Caco-2 (cell line): ENCODE measurements at places on chromosomes 4 and X.
A peak's percentile ranks its signal among the peaks of the same experiment; 100 is the strongest.

- no peak overlapping the region for H3K4me3 ChIP-seq
- H3K27me3 ChIP-seq: no peaks in the 10 kb centered on the region
- no peaks in the 10 kb centered on the region for H3K36me3 ChIP-seq
Observed at GRCh38 chr4:16136311-16136710, 52.5 kb upstream of the PROM1 start.

GRCh38 chrX:41828826-41829225 lies 94.5 kb downstream of the CASK start:
- peak overlapping the region; percentile 74 for H3K27ac ChIP-seq
- no peak overlapping the region for H3K4me3 ChIP-seq
- H3K27me3 ChIP-seq: no peaks in the 10 kb centered on the region

- H3K4me1 ChIP-seq: no peaks in the 10 kb centered on the region
- no peaks in the 10 kb centered on the region for H3K36me3 ChIP-seq
- no peak for DNase-seq
Observed at GRCh38 chrX:103477496-103477895, 41.8 kb downstream of the RAB40A start.

GRCh38 chr4:147739239-147739823 lies 7.4 kb downstream of the ARHGAP10 start:
- no peak for DNase-seq
- no peak overlapping the region for H3K4me3 ChIP-seq

GRCh38 chr4:88533937-88534750 lies 10.6 kb upstream of the PYURF start:
- H3K27ac ChIP-seq: no peak overlapping the region
- no peak for DNase-seq
- H3K4me1 ChIP-seq: no peaks in the 10 kb centered on the region
- H3K36me3 ChIP-seq: no peaks in the 10 kb centered on the region
- H3K27me3 ChIP-seq: no peaks in the 10 kb centered on the region
- H3K4me3 ChIP-seq: no peak overlapping the region

DNA sequence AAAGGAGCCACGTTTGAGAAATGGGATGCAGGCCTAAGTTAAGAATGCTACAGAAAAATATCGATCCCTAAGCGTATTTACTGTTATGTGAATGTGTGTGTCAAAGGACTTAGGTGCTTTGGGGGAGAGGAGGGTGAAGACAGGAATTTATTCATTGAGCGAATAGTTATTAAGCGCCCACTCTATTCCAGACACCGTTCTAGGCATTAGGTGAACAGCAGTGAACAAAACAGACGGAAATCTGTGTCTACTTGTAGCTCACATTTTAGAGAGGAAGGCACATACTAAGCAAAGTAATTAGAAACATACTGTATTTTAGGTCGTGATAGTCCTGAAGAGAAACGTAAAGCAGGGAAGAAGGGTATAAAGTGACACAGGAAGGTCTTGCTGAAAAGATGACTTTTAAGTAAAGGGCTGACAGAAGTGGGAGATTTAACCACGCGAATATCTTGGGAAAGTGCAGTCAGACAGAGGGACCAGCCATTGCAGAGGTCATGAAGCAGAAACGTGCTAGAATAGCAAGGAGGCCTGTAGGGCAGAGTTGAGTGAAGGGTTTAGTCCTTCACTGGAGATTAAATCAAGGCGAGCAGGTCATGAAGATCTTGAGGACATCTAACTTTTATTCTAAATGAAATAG lies 541 bp downstream of the AIMP1 start:
- no peak overlapping the region for H3K27ac ChIP-seq
- H3K36me3 ChIP-seq: no peaks in the 10 kb centered on the region
- H3K4me3 ChIP-seq: peak overlapping the region; percentile 75
- peaks cover 37% of the 10 kb centered on the region for H3K4me1 ChIP-seq

DNA sequence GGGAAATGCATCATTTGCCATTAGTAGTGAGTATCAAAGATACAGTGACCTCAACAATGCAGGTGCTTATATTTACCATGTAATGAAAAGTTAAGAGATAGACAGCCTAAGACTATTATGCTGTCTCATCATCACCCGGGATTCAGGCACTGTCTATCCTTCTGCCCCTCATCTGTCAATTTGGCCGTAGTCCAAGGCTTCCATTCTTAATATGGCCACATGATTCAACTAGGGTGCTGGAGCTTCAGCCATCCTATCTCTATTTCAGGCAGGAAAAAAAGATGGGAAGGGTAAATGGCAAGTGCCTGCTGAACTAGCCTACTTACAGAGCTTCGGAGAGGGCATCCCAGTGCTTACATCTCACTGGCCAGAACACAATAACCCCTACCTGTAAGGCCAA lies 196.7 kb upstream of the LNX1 start:
- no peaks in the 10 kb centered on the region for H3K36me3 ChIP-seq
- no peak overlapping the region for H3K27ac ChIP-seq
- H3K27me3 ChIP-seq: no peaks in the 10 kb centered on the region

DNA sequence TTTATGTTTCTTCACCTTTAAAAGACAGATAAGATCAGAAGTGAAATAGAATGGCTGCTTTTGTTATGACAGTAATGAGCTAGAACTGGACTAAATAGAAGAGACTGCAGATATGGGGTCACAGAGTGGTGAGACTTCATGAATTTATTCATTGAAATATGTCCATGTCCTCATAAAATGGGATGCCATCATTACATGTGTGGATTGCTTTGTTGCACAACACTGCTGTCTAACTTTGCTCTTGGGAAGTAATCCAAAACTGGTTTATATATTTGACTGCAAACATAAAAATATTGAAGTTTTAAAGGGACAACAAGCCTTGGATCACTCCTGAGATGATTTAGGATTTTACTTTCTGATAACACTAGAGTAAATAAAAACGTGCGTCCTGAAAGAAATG lies 209.2 kb upstream of the FAT4 start:
- H3K4me1 ChIP-seq: no peaks in the 10 kb centered on the region
- no peaks in the 10 kb centered on the region for H3K27me3 ChIP-seq
- H3K4me3 ChIP-seq: no peak overlapping the region
- H3K27ac ChIP-seq: no peak overlapping the region
- no peaks in the 10 kb centered on the region for H3K36me3 ChIP-seq
